Stimulated activated CD4-positive, alpha-beta T cell treated with anti-CD3 and anti-CD28 coated beads, Interleukin-4, amount 100 ng/mL, for 24 hours (primary cell): ENCODE measurements at places on chromosomes 11 and 22.
A peak's percentile ranks its signal among the peaks of the same experiment; 100 is the strongest.

GRCh38 chr22:23385678-23386631 is 194.1 kb downstream of the IGLL1 start:
- DNase-seq = peak; percentile 84

GRCh38 chr22:18121506-18121905 is 10.9 kb downstream of the TUBA8 start:
- no peak for DNase-seq

GRCh38 chr11:104830508-104830907 is 67.8 kb downstream of the CASP12 start:
- no peak for DNase-seq

DNA sequence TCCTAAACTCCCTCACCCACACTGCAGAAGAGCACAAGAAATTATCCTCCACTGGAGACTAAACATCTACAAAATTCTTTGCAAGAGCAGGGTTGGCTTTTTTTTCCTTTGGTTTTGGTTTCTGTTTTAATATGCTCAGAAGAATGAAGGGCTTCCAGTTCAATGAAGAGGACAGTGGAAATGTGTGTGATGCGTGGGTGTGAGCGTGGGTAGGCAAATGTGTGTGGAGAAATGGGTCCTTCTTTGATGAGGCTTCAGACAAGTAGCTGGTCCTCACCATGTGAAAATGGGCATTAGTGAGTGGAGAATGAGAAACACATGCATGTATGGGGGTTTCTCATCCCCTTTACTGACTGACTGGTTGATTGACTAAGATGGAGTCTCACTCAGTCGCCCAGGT is 263.3 kb upstream of the SYN3 start:
- no peak for DNase-seq

- DNase-seq = no peak
Measured at GRCh38 chr11:78253797-78254196, 65.1 kb downstream of the USP35 start.

- no peak for DNase-seq
Measured at GRCh38 chr11:2901196-2901796, 15.7 kb upstream of the CDKN1C start.

GRCh38 chr11:107564877-107565218 is 687 bp downstream of the ALKBH8 start:
- no peak for DNase-seq

DNA sequence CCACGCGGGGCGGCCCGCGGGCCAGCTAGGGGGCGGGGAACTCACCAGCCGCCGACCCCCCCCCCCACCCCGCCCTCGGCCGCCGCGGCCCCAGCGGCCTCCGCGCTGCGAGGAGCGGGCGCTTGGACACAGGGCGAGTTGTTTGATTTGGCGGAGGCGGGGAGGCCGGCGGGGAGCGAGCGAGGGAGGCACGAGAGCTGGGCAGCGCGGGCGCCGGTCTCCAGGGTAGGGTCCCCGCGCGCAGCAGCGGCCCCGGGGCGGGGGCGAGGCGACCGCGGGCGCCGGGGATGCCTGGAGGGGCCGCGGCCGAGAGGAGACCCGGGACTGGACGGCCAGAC is 64.4 kb downstream of the NAV2 start:
- DNase-seq = no peak

DNA sequence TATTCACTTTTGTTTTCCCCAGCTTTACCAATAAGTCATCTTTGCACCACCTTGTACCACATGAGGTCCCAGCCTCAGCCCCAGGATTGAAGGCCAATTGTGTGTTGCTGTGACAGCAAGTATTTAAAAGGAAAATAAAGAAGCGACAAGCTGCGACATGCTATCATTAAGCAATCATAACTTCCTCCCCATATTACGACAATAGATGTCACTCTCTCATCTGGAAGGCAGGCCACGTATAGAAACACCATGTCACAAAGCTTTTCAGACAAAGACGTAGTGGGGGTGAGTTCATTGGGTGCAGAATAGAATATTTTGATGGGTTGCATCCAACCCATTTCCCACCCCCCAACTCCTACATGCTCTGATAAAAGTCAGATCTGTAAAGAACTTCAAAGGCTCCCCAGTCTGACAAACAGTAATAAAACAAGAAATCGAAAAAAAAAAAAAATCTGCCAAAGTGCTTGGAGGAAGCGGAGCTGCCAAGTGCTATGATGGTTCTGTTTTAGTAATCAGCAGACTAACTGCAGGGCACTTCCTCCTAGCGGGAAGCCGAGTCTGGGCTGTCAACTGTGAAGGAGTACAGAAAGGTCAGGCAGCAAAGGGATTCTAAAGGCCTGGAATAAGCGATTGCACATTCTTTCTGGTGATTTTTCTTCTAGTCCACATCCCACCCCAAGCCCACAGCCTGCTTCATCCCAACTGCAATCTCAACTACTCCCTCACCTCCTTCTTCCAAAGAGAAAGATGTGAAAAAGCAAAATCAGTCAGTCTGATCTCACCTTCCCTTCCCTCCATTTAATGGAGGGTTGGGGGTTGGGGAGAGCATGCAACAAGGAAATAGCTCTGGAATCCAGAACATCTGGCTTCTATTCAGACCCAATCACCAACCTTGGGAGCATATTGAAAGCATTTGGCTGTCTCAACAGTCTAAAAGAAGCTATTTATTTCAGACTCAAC is 131.4 kb upstream of the UBASH3B start:
- DNase-seq = no peak

DNA sequence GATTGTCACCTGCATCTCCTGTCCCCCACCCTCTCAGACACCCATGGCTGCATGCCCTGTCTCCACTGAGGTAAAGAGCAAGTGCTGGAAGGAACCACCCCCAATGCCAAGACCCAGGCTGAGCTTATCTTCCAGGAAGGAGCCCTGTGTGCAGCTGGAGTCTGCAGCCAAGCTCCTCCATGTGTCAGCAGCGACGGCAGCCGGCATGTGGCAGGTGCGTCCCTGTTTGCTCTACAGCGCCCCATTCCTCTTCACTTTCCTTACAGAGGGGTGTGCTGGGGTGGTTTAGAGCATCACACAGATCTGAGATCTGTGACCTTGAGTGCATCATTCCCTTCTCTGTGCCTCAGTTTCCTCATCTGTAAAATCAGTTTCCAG is 7.7 kb upstream of the MN1 start:
- no peak for DNase-seq

GRCh38 chr22:33677536-33677935 is 242.7 kb downstream of the LARGE1 start:
- no peak for DNase-seq
